NCI-H510A (cell line): ENCODE measurements at places on chromosomes 11 and 22.

- no peak for DNase-seq
Measured at GRCh38 chr22:24411256-24412004, 16.0 kb upstream of the ADORA2A start.

- DNase-seq: no peak
Measured at GRCh38 chr22:23226497-23226850, 46.2 kb downstream of the BCR start.

DNA sequence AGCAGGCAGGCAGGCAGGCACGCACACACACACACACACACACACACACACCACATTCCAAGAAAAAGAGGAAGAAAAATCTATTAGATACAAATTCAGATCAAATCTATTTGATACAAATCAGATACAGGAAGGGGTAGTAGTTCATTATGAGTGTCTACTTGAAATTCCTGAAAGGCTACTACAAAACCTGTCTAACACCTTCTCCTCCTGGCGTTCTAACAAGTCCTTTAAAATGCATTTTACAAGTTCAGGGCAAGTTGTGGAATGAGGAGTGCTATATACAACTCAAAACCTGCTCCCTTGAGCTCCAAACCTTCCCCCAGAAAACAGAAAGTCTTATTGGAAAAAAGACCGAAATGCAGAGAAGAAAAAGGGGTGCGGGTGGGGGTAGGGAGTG, 476 bp downstream of the ARHGAP32 start:
- no peak for DNase-seq

DNA sequence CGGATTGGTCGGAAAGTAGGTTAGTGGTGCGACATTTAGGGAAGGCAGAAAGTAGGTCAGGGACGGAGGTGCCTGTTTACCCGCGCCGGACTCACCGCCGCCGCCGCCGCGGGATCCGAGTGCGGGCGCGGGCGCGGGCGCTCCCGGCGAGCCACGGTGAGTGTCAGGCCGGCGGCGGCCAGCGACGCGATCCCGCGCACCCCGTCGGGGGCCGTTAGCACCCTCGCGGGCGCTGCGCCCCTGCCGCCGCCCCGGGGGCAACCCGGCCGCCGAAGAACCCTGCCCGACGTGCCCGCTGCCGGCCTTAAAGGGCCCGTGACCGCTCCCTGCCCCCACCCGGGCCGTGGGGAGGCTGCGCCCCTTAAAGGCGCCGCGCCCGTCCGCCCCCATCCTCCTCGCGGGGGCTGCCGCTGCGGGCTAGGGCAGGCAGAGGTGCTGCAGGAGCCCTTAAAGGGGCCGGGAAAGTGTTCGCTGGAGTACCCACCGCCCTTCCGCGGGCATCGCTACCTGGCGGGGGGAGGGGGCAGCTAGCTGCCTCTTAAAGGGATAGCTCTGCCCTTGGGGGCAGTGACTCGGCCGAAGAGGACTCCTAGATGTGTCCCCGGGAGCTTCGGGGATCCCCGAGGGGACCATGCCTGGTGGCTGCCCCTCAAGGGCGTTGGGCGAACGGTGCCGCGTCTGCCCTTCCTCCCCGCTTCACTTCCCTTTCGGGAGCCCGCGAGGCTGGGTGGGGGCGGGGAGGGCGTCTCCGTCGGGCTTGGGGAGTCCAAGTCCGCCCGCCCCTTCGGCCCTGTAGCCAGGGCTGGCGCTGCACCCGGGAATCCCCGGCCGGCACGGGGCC, at the start of gene BMAL1:
Gene BMAL1, plus strand, starts transcription at position 23 of the 841 bp plus-strand sequence. CDS start 76,519 bp downstream, outside the sequence.
- DNase-seq: no peak

- DNase-seq: no peak
Measured at GRCh38 chr11:131219646-131220045, 150.8 kb upstream of the NTM start.

DNA sequence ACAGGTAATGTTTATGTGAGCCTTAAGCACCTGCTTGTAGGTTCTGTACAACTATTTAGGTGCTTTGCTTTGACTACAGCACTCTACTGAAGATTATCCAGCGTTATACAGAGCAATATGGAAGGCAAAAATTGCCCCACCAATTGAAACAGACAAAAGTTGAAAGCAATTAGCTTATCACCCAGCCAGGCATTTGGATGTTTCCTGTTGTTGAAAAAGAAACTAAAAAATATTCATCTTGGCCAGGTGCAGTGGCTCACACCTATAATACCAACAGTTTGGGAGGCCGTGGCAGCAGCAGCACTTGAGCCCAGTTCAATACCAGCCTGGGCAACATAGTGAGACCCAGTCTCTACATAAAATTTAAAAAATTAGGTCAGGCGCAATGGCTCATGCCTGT, 18.5 kb downstream of the ATL3 start:
- DNase-seq: no peak
